Stimulated activated CD8-positive, alpha-beta memory T cell treated with anti-CD3 and anti-CD28 coated beads, Interleukin-15, amount 100 ng/mL, for 48 hours (primary cell): ENCODE measurements at places on chromosomes 11 and 22.

- DNase-seq = no peak
Measured at GRCh38 chr11:113408887-113409286, 21.3 kb downstream of the ANKK1 start.

- no peak for DNase-seq
Measured at GRCh38 chr11:2825889-2826678, 59.5 kb downstream of the CDKN1C start.

DNA sequence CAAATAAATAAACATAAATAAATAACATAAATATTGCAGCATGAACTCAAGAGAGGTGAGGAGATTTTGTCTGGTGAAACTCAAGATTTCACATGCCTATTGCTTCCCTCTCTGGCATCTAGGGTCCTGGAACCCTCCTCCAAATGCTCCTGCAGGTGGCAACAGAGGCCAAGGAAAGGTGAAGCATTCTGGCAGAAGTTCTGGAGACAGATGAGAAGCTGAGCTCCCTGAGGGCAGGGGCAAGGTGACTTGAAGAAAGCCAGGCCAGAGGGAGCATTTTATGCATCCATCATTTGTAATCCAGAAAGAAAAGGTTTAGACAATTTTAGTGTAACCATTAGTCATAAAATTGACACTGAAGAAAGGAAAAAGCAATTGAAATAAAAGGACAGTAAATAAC lies 64.9 kb downstream of the ENDOD1 start:
- DNase-seq = peak; percentile 44

DNA sequence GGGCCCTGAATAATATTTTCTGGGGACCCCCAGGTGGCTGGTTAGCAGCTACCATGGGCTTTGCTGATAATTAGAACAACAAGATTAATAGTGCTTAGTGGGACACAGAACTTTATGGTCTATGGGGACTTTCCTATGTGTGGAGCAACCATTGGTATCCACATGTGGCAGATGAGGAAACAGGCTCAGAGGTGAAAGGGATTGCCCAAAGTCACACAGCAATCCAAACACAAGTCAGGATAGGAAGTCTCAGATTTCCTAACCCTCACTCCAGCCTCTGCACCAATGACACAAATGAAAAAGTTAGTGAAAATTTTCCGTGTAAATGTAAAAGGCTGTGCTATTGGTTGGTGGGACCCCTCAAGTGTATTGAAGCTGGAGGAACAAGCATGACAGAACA lies 15.3 kb upstream of the SLCO2B1 start:
- DNase-seq = no peak

- DNase-seq = no peak
Measured at GRCh38 chr11:74731301-74732094, at the start of gene CHRDL2. CHRDL2 (minus strand) TSS chr11:74731426; CDS start chr11:74730888, 538 bp downstream.

- DNase-seq = no peak
Measured at GRCh38 chr11:2673871-2674471, 25.8 kb downstream of the KCNQ1OT1 start.

DNA sequence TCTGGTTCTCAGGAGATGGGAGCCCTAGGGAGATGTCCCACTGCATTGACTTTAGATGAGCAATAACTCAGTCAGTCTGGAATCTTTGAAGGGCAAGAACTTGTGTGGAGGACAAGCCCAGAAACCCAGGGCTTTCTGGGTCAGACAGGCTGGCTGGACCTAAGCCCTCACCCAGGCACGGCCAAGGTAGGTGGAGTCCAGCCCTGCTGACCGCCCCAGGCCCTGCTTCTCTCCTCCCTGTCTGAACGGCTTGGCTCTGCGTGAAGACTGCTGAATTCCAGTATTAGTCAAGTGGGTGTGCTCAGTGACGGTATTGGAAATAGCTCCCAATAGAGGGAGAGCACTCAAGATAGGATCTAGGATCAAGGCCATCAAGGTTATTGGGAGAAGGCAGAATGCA lies 6.1 kb downstream of the CXCR5 start:
- no peak for DNase-seq

GRCh38 chr22:49838771-49839717 lies 11.4 kb upstream of the BRD1 start:
- DNase-seq = peak; percentile 84

DNA sequence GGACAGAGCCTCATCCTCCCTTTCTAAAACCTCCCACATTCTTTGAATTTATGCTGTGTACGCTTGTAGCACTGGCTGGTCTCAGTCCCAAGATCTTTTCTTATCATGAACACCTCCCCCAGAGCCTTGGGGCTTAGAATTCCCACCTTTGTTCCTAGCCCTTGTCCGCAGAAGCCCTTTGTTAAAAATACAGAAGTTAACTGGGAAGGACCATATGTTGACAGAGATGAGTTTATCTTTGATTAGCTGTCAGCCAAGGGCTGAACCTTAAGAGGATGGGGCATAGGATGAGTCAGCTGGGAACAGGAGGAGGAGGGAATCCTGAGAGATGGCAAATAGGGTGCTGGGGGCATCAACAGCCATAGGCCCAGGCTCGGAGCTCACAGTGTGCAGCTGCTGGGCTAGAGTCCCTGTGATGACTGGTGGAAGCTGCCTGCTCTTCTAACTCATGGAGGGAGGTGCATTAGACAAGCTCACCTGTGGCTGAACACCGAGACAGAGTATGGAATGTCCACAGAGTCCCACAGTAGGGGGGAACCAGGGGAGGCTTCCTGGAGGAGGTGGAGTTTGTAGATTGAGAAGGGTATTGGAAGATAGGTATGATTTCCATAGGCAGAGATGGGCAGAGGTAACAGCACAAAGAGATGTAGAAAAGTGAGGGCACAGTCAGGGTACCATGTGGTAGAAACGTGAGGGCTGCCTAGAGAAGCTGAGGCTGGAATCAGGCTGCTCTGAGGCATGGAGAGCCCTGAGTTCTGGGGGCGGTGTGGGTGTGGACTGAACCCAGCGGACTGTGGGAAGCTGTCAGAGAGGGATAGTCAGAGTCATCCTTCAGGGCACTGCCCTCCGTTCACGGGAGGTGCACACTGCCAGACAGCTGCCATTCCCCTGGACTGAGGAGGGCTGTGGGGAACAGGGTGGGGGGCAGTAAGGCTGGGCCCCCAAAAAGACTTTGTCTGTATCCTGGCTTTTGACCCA lies 9.9 kb downstream of the MICAL2 start:
- DNase-seq = no peak

GRCh38 chr11:133692126-133692934 lies 153.0 kb downstream of the SPATA19 start:
- no peak for DNase-seq

DNA sequence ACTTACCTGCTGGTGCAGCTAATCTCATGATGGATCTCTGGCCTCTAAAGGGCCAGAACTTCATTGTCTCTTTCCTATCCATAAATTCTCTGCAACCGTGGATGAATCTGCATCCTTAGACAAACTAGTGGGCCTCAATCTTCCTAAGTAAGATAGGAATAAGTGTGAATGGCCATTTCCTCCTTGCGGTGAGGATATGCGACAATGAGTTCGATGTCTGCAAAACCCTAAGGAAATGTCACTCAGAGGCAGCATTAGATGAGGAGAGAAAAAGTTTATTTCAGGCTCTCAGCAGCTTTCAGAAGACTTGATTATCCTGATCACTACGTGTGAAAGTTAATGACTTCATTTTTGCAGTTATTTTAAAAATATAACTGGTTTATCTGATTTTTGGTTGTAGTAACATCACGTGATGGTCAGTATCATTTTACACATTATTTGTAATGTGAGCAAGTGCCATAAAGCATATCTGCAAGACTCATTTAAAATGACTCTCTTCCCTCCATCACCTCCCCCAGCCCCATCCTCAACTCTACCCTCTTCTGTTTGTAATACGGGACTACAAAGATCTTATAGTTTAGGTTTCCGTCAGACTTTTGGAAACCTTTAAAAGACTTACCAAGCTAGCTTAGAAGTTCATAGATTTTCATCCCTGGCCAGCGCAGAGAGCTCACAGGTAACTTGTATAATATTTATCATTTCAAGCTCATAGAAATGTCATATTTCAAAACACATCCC lies 10.2 kb downstream of the GRAP2 start:
- DNase-seq = no peak

DNA sequence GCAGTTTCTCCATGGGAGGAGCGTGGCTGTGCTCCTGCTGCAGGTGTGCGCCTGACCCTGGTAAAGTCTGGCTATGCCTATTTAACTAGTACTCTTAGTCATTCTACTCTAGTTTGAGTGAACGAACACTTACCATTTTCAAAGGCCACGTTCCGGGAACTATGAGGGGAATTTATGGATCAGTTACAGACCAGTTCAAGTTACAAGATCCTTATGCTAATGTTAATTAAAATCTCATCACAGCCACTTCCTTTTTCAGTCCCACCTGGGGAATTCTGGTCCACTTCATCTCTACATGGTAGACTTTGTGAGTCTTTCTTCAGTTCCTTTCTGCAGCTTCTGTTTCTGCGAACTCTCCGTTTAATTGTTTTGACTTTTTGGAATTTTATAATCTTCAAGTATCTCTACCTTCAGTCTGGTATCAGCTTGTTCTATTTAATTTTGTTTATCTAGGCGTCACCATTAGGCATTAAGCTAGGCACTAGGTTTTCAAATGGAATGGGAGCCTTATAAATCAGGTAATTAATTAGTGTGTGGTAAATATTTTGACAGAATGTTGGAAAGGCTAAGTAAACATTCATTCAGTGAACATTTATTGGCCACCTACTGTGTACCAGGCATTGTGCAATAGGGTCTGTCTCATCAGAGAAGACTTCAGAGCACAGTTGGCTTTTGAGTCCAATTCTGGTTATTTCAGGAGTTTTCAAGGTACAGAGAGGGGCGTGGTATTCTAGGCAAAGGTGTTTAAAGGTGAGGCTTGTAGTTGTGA lies 78.9 kb downstream of the GRK3 start:
- no peak for DNase-seq

GRCh38 chr11:57764566-57764965 lies 3.0 kb downstream of the CTNND1 start:
- no peak for DNase-seq

DNA sequence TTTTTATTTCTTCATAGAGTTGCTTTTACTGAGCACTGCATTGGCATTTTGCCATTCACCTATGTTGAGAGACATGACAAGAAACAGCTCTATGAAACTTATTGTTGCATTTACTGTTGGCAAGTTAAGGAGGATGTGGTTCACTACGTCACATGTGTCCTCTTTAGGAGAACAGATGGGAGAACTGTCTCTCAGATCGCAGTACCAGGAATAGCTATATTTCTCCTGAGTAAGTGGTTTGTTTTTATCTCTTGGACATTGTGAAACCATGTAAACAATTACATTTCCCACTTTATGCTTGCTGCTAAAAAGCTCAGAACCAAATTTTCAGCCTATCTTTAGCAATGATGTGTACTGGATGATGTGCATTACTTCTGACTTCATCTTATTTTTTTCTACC lies 34.8 kb upstream of the PSMA1 start:
- no peak for DNase-seq

DNA sequence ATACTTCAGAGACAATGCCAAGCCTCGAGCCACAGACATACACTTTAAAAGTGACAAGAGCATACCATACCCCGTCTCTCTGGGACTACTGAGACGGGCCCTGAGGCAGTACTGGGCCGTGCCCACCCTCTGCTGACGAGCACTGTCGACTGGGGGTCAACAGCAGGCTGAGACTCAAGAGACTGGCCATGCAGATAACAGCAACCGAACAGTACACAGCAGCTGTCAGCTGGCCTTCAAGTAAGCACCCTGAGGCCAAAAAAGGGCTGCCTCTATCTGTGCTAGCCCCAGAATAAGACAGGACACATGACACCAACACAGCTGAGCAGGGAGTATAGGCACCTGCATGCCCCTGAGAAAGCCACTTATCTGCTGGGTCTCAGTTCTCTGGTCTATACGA lies 18.9 kb upstream of the TMEM121B start:
- DNase-seq = no peak

DNA sequence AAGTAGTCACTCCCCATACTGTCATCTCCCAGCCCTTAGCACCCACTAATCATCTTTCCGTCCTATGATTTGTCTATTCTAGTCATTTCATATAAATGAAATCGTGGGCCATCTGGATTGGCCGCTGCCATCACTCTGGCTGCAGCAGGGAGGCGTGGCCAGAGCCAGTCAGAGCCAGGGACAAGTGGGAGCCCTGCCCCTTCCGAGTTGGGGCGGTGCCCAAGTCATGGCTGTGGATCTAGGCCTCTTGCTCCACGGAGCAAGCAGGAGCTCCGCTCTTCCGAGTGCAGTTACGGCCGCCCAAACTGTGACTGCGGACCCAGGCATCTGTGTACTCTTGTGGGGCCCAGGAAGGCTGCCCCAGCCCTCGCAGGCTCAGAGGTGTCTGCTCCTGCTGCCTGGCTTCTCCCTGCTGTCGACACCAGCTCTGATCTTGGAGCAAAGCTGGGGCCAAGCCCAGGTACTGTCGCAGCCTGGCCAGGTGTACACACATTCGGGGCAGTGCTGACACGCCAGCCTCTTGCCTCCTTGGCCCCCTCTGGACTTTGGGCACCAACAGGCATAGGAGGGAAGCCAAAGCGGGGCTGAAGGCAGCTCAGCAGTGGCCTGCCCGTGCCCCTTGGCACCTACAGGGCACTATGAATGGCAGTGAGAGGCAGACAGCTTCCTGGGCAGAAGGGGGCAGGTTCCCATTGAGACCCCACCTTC lies 8.4 kb downstream of the MRPL48 start:
- no peak for DNase-seq

DNA sequence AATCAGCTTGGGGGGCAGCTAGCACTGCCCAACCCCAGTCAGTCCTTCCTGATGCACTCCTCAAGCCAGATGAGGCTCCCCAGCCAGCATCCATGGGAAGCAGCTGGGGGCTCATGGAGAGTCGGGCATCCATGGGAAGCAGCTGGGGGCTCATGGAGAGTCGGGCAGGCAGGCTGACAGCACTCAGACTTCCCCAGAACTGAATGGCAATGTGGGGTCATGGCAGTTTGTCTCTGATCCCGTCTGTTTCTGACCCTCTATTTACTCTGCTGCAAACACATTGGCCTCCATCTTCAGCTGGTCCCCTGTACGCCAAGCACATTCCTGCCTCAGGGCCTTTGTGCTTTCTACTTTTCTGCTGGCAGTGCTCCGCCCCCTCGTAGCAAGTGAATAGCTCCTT lies 314.8 kb downstream of the NTM start:
- DNase-seq = no peak

- DNase-seq = no peak
Measured at GRCh38 chr11:42528911-42529310, 782.9 kb upstream of the API5 start.

- DNase-seq = no peak
Measured at GRCh38 chr11:12108875-12109453, 1.4 kb upstream of the MICAL2 start.

DNA sequence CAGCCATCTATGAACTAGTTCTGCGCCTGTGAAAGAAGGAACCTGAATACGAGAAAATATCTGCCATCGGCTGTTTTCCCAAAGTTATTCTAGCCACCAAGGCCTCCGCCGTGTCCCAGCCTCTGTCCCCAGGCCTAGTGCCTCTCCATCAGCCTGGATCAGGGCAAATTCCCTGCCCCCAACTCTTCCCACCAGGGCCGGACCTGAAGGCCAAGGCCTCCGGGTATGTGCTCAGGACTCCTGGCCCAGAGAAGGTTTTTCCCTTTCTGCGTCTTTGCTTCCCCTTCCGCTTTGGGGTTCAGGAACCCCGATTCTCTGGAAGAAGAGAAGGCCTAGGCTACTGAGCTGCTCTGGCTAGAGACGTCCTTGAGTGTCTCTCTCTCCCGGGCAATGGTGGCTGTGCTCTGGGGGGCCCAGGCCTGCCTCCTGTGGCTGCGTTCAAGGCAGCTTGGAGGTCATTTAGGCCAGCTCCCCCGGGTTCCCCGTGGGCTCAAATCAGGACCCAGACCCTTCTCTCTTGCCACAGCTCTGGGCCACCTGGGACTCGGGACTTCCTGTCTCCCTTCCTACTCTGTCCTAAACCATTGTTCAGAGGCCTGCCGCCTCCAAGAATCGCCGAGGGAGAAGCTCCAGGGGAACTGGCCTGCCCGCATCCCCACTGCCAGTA lies 1.6 kb downstream of the ALX4 start:
- DNase-seq = no peak

GRCh38 chr22:27941143-27941542 lies 22.1 kb upstream of the PITPNB start:
- no peak for DNase-seq
